Activated T-helper 2 cell treated with anti-CD3 and anti-CD28 coated beads, Interferon-gamma antibody, Interleukin-2, Interleukin-4, amounts not matched to agents 10 μg/mL and 5 μg/mL and 100 μg/mL, durations not matched to agents 14 hours and 24 hours and 36 hours (primary cell): ENCODE measurements at places on chromosomes 12 and 14. TPM values are rescaled to one million over a fixed set of nuclear protein-coding genes. Genes with fewer than 3 reads are reported as not detected.

The PRKD1 gene
- not detected in 2 replicates for total RNA-seq

The TEX22 gene
- total RNA-seq, result 4.7 and 5.0 TPM in 2 replicates

The LPAR5 gene
- total RNA-seq, result 3.6 and 4.1 TPM in 2 replicates

The CLMN gene
- 0.51 and 1.3 TPM in 2 replicates for total RNA-seq

The REM2 gene
- total RNA-seq, result 0.28 and 0.30 TPM in 2 replicates

The FOXJ2 gene
- total RNA-seq, result 16.5 and 16.8 TPM in 2 replicates

The TNFAIP2 gene
- total RNA-seq, result 0.64 and 1.0 TPM in 2 replicates
